ENCODE measurements at places on chromosomes 13 and 19.

DNA sequence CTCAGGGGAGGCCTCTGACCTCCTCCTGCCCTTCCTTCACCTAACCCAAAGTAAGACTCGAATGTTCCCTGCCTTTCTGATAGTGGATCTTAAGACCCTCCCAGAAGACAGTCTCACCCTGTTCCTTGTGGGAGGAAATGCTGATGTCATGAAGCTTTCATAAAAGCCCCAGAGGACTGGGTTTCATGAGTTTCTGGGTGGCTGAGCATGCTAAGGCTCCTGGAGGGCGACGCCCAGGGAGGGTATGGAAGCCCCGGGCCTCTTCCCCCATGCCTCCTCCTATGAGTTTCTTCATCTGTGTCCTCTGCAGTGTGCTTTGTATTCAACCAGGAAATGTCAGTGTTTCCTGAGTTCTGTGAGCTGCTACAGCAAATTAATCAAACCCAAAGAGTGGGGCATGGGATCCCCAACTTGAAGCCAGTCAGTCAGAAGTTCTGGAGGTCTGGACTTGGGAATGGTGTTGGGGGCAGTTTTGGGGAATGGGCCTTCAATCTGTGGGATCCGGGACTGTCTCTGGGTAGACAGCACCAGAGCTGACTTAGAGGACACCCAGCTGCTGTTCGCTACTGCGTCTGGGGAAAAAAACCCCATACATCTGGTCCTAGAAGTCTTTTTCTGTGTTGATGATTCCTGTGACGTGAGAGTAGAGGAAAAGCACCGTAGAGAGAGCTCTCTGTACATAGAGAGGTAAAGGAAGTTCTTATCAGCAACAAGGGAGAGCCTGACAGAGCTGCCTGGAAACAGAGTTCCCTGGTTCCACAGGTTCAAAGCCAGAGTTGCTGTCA, 2.0 kb upstream of the LILRB2 start:
- DNase-seq, result no peak

DNA sequence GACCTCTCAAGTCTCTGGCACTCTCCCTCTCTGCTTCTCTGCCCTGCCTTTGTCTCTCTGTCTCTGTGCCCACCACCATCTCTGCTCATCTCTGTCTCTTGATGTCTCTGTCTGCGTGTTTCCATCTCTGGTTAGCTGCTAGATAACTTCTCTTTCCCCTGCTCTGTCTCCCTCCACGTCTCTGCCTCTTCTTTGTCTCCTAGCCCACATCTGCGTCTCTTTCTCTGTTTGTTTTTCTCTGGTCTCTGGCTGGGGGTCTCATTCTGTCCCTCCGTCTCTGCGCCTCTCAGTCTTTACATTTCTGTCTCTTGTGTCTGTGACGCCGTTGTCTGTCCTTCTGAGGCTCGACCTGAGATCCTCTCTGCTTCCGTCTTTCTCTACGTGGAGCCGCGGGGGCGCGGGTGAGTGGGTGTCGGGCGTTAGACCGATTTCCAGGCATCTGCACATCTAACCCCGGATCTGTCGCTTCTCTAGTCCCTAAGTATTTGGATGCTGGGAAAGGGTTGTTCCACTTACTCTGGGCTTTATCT, 386 bp downstream of the GIPR start:
- DNase-seq, result no peak

GRCh38 chr13:101121608-101122007, 294.7 kb downstream of the NALCN start:
- DNase-seq, result no peak

- no peak for DNase-seq
These were observed 111.8 kb downstream of the TUBA3C start for GRCh38 chr13:19069684-19070397.

- no peak for DNase-seq
These were observed 93.6 kb downstream of the DPF1 start for GRCh38 chr19:38130399-38130798.

DNA sequence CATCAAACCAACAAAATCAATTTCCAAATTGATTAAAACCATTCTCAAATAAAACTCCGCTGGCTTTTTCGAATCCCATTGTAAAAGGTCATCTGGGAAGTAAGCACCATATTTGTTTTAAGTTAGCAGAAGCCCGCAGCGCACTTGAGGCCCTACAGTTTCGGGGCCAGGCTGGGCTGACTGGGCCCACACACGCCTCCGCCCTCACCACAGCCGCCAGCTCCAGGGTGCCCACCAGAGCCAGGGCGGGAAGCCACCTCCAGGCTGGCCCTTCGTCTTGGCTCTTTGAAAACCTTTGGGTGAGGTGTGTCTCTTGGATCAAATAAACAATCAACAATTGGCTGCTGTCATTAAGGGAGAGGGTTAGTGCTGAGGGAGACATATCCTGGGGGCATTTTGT, 133.3 kb downstream of the SOX1 start:
- no peak for DNase-seq

DNA sequence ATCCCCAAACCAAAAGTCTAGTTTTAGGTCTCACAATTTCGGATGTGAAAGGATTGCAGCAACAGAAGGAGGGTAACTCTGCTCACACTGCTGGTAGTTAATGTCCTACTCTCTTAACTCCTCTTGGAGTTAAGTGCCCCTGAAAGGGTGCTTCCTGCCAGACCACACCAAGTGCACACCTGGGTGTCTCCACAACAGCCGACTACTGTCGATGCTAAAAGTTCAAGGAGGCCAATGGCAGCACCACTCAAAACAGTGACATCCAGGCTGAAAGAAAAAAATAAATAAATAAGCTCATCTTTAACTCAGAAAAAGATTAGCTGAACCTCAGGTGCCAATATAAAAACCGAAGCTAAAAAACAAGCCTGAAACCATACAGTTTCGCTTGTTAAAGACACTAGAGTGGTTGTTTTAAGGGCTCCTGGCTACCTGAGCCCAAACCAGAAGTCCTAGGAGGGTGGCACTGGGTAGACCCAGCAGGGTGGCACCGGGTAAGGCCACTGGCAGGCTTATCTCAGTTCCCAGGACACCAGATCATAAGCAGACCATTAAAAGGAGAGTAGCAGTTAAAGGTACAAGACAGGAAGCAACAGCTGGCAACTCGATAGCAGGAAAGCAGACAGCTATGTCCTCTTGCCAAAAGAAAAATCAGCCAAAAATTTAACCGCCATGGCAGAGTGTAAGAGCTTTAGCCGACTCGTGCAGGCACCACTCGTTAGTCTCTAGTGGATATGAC, 39.3 kb downstream of the BRD4 start:
- no peak for DNase-seq

- peak; percentile 87 for DNase-seq
These were observed 2.3 kb downstream of the WDR83 start for GRCh38 chr19:12668932-12669269.

DNA sequence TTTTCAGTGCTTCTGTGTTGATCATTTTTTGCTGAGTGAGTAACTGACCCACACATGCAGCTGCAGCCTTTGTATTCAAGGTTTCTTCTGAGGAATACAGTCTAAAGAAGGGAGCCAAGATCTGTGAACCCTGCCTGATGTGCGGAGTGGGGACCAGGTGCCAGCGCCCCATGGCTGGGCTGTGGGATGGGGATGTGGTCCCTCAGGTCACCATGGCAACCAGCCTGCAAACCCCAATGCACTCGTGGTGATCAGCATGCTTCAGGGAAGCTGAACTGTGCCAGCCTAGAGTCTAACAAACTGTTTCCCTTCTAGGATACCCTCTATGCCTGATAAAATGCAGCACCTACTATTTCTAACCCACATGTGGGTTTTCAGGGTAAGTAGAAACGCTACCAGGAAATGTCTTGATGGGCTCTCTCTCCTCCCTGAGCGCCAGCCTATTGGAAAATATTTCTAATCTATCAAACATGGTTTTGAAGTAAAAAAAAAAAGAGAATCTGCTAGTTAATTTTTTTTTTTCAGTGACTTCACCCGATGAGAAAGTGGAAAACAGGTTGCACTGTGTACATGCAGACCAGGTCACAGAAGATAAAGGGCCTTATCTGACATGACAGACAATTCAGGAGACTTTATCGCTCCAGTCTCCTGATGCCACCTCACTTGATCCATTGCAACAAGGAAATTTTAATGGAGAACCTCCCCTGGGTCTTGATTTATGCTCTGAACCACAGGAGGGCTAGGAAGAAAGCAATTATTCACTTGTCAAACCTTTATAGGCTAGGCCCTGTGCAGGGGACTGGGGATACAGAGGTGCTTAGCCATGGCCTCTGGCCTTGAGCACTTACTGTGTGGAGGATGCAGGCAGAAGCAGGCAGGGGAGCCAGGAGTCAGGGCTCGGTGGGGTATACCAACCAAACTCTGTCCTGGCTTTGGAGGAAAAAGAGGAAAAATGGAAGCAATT, 51.1 kb downstream of the RASL11A start:
- no peak for DNase-seq

- DNase-seq, result no peak
These were observed 1049.3 kb downstream of the PCDH9 start for GRCh38 chr13:66180836-66181235.

- no peak for DNase-seq
These were observed 9.4 kb upstream of the SPART start for GRCh38 chr13:36355632-36356031.

GRCh38 chr19:32901504-32902161, 32.1 kb upstream of the SLC7A9 start:
- DNase-seq, result no peak

- no peak for DNase-seq
These were observed 22.1 kb downstream of the MIPEP start for GRCh38 chr13:23867027-23867491.

- no peak for DNase-seq
These were observed 26.3 kb downstream of the IL12RB1 start for GRCh38 chr19:18060472-18060871.

- no peak for DNase-seq
These were observed 6.6 kb upstream of the ESD start for GRCh38 chr13:46803586-46803985.

GRCh38 chr19:41435936-41436673, 3.6 kb downstream of the DMAC2 start:
- DNase-seq, result no peak

All from suprapubic skin (tissue), 4 donors.